ENCODE measurements at places on chromosomes 12 and 14.

- peak; percentile 28 for DNase-seq
Measured at GRCh38 chr12:7190268-7191055, 976 bp downstream of the PEX5 start.

DNA sequence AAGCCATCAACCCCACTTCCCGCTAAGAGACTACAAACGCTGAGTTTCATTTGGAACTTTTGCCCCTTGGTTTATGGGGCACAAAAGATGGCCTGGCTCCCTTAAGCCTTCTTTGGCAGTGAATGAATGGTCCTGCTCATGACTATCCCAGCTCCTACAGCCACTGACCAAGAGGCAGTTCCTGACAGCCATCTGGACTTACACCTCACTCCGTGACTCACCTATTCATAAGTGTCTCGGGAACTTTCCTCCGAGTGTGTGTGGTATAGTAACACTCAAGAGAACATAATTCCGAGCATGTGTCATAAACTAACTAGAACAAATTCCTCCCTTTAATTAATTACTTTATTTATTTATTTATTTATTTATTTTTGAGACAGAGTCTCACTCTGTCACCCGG, 51.9 kb upstream of the NUDT4 start:
- peak; percentile 74 for DNase-seq

- peak; percentile 31 for DNase-seq
Measured at GRCh38 chr12:101570047-101570446, 24.7 kb upstream of the MYBPC1 start.

DNA sequence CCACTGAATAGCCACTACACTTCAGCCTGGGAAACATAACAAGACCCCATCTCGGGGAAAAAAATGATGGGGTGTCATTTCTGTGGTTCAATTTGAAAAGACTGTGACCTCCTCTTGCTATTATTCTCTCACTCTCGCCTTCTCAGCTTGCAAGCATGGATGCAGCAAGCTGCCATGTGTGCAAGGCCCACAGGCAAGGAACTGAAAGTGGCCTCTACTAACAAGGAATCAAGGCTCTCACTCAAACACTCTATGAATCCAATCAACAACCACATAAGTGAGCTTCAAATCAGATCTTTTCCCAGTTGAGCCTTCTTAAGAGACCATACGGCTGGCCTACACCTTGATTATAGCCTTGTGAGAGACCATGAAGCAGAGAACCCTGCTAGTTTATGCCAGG, 17.9 kb upstream of the DHRS7 start:
- no peak for DNase-seq

GRCh38 chr12:63905544-63905943, 61.0 kb downstream of the SRGAP1 start:
- DNase-seq: no peak

DNA sequence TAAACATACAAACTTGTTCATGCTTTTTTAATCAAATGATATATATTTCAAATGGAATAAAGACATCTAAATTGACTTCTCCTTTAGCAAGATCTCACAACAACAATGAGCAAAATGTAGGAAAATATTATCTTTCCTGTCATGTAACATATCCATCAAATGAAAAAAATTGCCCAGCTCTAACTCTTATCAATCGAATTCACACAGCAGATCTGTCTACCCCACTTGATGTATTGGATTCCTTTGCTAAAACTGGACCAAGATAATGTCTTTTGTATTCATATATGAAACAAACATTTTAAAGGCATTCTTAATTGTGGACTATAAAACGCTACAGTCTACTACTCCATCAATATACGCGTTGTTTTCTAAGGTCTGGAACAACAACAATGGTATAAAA, 218.0 kb downstream of the SOX5 start:
- no peak for DNase-seq

DNA sequence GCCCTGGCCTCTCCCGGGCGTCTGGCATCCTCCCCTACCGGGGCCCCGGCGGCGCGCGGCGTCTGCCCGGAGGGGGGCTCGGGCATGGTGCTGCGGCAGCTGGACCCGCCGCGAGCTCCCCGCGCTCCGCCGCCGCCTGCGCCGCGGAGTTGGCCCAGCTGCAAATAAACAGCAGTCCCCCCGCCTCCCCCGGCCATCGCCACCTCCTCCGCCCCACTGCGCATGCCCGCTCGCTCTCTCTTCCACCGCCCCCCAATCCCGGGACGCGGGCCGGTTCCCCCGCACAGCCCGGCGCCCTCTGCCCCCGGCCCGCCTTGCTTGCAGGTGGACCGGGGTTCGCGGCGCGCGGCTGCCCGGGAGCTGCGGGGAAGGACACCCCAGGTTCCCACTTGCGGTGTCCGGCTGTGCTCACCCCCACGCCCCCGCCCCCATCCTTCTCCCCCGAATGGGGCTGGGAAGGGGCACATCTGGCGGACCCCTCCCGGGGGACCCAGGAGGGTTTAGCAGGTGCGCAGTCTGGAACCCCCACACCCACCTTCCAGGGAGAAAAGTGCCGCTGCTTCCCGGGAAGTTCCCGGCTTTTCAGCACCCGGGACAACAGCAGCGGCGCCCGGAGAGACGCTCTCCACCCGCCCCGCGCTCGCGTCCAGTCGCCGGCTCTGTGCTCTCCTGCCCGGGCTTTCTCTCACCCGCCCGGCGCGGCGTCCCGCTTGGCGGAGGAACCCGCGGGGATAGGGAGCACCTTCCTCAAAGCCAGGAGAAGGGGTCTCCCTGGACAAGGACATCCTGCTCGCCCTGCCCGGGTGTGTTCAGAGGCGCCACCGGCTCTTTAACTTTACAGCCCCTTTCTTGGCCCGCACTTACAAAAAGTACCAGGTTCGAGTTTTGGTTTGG, at the start of gene TMTC1:
Gene TMTC1, minus strand, starts transcription at position 170 of the 894 bp plus-strand sequence. CDS start 191 bp downstream, outside the sequence.
- DNase-seq: peak; percentile 58

- peak; percentile 49 for DNase-seq
Measured at GRCh38 chr12:106345746-106346145, 11.8 kb upstream of the POLR3B start.

GRCh38 chr14:74973003-74973653, 17.7 kb upstream of the PGF start:
- peak; percentile 14 for DNase-seq

DNA sequence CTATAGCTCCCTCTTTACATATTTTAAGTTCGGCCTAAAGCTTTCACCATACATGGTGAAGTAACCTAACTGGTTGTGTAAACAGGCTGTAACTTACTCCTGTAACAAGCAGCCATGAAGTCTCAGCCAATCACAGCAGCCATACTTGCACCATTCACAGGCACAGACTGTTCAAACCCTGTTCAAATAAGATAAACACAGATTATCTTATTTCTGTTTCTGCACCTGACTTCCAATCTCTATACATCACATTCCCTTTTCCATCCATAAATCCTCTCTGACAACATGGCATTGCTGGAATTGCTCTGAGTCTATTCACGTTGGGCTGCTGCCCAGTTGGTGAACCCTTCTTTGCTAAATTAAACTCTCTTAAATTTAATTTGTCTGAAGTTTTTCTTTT, 34.5 kb upstream of the ARID2 start:
- no peak for DNase-seq

DNA sequence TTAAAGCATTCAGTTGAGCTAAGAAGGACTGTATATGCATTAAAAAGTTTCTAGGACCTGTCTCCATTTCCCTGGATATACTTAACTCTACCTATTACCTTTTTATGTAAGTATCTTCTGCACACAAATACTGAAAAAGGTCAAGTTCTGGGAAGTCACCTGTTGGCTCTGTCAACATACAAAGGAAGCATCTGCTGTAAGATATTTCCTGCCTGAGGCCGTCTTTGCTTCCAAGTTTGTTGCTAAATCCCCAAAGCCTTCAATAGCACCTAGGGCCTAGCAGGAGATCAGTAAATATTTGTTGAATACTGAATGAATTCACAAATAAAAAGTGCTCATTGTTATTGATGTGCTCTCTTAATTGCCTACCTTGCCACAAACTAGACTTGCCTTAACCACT, 188.4 kb downstream of the DUSP6 start:
- no peak for DNase-seq

DNA sequence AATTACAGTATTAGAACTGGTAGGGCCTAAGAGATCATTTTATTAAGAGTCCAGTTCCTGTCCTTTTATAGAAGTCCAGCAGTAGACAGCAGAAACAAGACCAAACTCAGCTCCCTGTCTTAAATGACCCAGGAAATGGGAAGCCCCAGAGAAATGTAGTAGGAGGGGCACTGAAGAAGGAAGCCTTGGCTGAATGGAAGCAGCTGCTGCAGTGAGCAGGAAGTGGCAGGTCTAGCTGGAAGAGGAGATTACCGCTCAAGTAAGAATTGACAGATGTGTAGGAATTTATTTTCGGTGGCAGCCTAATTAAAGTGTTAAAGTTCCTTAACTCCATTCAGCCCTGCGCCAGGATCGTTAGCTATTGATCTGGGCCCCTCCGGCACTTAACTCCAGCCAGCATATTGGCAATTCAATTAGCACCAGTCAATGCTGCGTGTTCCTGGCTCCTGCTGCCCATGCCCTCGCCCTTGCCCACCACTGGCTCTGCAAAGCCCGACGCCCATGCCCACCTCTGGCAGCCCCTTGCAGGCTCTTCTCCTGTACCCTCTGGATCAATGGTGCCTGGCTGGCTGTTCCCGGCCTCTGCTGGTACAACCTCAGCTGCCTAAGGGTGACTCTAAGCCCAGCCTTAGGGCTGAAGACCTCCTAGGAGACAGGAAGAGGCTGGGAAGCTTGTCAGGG, 21.1 kb downstream of the ZFHX2 start:
- DNase-seq: no peak

GRCh38 chr14:90091393-90091792, 29.6 kb downstream of the KCNK13 start:
- DNase-seq: peak; percentile 44

DNA sequence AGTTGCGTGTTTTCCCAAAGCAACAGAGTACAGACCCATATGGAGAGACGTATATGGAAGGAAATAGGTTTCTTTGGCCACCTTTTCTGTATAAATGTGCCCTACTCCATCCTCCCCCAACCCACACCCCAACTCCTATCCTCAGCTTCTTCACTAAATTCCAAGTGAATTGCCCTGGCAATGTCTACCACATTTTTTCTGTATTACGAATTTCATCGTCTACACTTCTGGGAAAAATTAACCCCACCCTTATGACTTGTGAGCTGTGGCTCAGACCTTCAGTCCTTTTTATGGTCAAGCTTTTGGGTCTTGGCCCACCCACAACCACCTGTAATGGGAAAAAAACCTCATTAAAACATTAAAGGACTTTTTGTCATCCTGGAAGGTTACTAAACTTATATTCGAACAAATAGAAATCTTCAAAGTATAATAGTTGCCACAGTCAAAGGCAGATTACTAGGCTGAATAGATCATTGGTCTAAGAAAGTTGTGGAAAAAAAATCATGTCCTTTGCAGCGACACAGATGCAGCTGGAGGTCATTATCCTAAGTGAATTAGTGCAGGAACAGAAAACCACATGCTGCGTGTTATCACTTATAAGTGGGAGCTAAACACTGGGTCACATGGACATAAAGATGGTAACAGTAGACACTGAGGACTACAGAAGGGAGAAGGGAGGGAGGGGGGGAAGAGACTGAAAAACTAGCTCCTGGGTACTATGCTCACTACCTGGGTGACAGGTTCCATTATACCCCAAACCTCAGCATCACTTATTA, 15.7 kb upstream of the NFKBIA start:
- DNase-seq: peak; percentile 77

DNA sequence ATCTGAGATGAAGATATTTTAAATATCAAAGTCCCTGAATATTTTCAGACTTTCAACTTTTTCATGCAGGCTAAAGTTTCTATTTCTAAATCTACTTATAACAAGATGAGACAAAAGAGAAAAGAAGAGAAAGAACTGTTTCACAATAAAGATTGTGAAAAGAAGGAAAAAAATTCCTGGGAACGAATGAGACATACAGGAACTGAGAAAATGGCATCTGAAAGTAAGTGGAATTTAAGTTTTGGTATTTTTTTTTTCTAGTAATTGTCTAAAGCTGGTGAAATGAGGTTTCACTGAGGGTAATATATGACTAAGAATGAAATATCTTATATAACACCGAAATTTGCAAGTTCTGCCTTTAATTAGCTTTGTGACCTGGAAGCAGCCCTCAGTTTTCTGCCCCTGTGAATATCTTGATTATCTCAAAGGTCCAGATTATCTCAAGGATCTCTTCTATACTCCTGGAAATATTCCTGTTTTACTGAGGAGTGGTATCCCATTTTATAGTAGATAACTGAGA, 55.7 kb upstream of the PRPF39 start:
- no peak for DNase-seq

GRCh38 chr14:101878211-101878821, 86.1 kb upstream of the DYNC1H1 start:
- DNase-seq: peak; percentile 10

DNA sequence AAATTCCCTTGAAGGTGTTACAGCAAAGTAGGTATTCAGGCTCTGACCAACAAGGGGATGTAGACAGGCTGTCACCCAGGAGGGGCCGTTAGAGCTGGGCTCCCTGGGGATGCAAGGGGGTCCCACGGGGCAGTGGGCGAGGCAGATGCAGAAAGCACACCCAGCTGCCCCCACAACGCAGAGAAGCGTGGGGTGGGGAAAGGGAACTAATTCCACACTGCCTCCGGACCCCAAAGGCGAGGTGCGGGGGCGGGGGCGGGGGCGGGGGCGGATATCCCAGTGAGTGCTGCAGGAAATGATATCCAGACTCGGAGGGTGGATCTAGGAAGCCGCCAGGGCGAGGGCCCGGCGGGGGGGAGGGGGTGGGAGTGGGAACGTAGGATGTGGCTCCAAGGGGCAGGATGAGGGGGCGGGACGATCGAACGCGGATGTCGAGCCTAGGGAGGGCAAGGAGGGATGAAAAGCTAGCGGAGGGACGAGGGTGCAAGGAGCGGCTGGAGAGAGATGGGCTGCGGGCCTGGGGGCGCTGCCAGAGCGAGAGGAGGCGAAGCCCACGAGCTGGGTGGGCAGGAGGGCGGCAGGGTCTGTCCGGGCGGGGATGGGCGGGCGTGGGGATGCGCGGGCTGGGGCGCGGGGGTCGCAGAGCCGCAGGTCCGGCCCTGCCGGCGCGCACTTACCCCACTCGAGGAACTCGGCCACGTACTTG, 874 bp downstream of the CDC42BPB start:
- peak; percentile 72 for DNase-seq

DNA sequence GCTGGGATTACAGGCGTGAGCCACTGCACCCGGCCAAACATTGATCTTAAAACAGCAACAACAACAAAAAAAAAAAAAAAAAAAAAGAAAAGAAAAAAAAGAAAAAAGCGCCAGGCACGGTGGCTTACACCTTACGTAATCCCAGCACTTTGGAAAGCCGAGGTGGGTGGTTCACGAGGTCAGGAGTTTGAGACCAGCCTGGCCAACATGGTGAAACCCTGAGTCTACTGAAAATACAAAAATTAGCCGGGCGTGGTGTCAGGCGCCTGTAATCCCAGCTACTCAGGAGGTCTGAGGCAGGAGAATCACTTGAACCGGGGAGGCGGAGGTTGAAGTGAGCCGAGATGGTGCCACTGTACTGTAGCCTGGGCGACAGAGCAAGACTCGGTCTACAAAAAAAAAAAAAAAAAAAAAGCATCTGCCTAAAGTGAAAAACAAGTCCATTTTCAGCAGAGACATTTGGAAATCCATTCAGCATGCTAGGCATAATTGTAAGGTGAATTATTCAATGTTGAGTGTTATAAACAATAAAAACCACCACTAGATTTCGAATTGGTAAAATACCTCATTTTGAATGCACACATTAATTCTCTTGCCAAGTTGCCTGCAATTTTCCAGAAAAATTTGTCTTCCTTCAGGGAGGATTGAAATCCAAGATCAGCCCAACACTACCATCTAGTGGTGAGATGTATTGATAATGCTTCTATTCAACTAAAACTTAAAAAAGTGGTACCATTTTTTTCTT, 8.0 kb upstream of the CERS5 start:
- peak; percentile 84 for DNase-seq
